Vagina (tissue), 2 donors: ENCODE measurements at places on chromosomes 11 and 22.
A peak's percentile ranks its signal among the peaks of the same experiment; 100 is the strongest.

- no peak for DNase-seq
These were observed 35.9 kb downstream of the TCIRG1 start for GRCh38 chr11:68074584-68075352.

- no peak for DNase-seq
These were observed 575.9 kb upstream of the CCDC90B start for GRCh38 chr11:83862033-83862432.

DNA sequence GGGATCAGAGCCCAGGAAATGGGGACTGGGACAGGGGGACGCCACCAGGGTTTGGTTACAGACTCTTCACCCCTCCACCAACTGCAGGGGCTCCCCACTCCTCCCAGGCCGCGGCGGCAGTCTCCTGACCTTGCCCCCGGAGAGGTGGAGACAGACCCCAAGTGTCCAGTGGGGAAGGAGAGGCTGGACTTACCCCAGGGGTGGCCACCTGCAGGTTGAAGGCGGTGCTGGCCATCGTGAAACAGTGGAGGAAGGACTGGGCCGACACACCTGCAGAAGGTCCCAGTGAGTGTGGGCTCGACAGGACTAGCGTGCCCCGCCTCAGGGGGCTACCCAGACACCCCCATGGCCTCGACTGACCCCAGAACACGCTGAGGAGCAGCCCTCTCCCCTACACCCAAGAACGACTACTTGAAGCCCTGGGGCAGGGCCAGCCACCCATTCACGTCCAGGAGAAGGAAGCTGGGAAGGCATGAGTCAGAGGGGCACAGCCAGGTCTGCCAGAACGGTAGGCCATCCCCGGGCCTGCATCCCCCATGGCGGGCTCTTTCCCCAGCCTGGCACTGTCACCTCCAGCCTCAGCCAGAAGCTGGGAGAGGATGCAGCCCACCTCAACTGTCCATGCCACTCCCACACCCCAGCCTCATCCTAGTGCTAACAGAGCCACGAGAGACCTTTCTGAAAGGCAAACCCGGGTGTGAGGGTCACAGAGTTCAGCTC is 2.3 kb downstream of the GATD1 start:
- no peak for DNase-seq

DNA sequence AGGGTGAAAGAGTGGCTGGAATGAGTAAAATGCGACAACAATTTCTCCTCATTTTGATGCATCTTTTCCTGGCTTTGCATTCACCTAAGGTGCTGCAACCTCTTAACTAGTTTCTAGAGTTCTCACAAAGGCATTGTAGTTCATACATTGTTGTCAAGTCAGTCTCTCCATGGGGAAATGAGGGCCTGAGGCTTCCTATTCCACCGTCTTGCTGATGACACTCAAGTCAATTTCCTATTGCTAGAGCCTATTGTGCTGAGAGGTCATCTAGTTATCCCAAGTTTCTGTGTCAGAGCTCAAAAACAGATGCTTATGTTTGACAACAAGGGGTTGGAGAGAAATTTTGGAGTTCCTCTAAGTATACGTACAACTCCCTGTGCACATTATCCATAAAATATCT is 11.6 kb upstream of the MS4A6A start:
- no peak for DNase-seq

DNA sequence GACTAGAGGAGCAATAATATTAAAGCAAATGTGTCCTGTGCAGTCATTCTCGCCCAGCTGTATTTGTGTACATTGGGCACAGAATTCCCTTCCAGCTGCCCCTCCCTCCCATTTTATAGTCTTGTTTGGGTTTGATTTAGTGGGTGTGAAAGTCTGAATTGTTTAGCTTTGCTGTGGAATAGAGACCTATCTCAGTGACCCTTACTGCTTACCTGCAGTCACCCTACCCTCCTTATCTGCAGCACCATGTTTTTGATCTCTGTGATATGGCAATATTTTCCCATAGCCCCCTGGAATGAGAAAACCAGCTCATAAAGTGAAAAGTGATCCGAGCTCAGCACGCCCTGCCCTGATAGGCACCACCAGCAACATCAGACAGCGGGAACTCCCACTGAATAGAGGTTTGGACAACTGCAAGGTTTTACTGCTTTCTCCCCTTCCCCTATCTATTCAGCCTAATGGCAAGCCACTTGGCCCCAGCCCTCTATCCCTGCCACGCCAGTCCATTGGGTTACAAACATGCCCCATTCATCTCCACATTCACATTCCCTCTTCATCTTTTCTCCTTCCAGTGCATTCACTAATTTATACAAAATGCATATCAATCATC is 199.0 kb downstream of the ETS1 start:
- no peak for DNase-seq

DNA sequence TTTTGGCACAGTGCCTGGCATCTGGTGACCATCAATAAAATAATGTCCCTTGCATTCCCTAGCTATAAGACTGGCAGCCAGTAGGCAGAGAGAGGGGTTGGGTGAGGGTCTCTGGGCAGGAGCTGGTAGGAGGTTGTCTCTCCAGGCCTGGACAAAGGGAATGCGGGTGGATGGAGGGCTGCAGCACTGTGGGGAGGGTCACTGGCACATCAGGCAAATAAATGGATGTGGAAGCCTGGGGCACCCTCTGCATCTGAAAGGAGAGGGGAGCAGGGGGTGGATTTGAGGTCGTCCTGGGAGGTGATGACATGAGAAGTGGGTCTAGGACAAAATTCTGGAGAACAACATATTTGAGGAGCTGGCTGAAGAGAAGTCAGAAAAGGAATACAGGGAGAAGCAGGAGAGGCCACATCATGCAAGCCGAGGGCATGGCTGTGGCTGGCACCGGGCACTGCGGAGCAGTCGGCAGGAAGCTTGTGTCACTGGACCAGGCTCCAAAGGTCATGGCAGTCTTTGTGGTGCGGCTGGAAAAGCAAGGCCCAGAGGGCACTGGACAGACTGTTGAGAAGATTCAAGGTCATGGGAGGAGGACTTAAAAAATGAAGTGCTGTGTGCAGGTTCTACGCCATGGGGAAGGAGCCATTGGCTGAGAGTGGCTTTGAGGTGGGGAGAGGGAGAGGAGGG is 36.5 kb upstream of the THY1 start:
- DNase-seq: no peak

- no peak for DNase-seq
These were observed 25.6 kb downstream of the PARVB start for GRCh38 chr22:44049486-44050231.

GRCh38 chr22:39699631-39700360 is 129.2 kb downstream of the CACNA1I start:
- DNase-seq: no peak

DNA sequence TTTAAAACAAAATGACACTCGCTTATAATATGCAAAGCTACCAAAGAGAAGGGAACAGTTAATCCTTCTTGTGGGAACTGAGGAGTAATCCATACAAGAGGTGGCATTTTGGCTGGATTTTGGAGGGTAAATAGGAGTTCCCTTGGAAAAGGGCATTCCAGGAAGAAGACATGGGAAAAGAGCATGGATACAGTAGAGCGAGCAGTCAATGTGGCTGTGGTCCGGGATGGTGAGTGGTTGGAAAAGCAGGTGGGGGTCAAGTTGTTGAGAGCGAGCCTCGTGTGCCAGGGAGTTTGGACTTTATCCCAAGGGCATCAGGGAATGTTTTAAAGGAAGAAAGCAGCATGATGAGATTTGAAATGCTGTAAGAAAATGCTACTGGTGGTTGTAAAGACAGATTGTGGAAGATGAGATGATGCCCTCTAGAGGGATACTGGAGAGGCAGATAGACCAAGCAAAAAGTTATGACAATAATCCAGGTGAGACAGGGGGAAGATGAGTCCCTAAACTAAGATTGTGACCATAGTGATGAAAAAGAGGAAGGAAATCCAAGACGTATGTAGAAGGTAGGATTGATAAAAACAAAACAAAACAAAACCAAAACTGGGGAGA is 3.8 kb upstream of the MMP7 start:
- no peak for DNase-seq

DNA sequence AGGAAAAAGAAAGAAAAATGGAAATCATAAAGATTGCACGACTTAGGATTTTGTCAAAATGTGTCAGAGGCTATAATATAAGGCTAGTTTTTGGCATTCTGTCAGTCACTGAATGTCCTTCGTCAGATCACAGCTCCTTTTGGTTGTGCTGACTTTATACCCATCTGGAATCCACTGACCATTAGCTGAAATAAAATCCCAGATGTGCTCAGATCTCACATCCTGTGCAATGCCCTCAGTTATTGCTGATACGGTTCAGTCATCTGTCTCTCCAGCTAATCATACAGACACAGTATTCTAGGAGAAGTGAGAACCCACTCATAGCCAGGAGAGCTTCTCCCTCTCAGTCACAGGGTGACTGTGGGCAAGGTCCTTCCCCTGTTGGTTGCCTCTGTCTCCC is 11.5 kb downstream of the CD44 start:
- DNase-seq: no peak

DNA sequence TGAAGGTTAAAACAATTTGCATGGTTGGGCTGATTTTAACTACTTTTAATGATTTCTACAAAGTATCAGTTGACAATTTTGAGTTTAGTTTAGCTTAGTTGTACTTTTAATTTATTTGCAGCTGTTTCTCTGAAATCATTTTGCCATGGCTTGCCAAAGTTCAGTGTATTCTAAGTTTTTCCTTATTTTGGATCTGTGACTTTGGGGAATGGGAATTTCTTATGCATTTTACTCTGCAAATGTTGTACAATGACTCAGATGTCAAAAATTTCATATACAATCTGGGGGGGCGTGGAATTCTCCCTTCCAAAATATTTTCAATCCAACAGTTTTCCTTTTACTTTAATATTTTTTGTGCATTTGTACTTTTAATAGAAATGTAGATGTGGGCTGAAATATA is 8.9 kb upstream of the DCHS1 start:
- no peak for DNase-seq

DNA sequence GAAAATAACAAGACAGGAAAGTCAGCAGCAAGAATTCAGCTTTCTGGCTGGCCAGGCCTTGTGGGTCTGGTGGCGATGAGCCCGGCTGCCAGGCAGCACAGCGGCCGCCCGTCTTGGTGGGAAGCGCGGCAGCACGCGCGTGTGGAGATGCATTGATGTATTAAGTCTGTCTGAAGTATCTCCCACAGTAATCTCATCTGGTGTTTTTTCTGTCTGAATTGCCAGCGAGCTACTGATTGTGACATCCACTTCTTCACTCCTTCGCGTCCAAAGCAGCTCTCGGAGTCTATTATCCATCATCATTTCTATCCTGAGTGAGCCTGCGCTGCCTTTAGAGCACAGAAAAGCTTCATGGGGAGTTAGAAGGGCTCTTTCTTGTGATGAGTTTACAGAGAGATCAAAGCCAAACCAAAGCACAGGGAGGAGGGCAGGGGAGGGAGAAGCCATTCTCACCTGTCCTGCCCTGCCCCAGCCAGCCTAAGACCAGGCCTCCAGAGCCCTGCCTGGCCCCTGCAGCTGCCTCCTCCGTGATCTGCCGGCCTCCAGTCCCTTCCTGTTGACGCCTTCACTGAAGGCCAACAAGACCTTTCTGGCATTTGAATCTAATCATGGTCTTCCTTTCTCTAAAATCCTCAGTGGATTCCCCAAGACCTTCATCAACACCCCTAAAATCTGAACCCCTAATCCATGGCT is 1419.0 kb downstream of the TBC1D22A start:
- peak; percentile 84 for DNase-seq

- no peak for DNase-seq
These were observed 6.2 kb downstream of the SHISA8 start for GRCh38 chr22:41908411-41909309.

- DNase-seq: no peak
These were observed 8.2 kb downstream of the CKAP5 start for GRCh38 chr11:46837860-46838259.

GRCh38 chr11:120810251-120810650 is 213.7 kb upstream of the TBCEL start:
- no peak for DNase-seq

- DNase-seq: no peak
These were observed 23.8 kb downstream of the TEF start for GRCh38 chr22:41405588-41405987.

DNA sequence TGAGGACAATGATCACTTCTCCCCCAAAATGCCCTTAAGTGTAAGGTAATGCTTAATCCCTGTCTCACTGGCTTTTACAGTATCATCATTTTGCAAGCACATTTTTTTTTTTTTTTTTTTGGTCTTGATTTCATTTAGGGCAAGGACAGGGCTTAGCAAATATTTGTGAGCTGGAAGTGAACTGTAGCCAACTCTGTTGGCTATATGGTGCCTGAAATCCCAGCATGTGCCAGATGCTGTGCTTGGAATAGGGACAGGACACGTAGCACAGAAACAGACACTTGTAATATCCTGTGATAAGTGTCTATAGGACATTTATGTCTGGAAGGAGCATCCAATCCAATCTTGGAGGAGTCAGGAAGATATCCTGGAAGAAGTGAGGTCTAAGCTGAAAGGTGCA is 198.3 kb downstream of the NAV2 start:
- DNase-seq: no peak

- DNase-seq: no peak
These were observed 268.6 kb downstream of the TMEM135 start for GRCh38 chr11:87306262-87306851.

DNA sequence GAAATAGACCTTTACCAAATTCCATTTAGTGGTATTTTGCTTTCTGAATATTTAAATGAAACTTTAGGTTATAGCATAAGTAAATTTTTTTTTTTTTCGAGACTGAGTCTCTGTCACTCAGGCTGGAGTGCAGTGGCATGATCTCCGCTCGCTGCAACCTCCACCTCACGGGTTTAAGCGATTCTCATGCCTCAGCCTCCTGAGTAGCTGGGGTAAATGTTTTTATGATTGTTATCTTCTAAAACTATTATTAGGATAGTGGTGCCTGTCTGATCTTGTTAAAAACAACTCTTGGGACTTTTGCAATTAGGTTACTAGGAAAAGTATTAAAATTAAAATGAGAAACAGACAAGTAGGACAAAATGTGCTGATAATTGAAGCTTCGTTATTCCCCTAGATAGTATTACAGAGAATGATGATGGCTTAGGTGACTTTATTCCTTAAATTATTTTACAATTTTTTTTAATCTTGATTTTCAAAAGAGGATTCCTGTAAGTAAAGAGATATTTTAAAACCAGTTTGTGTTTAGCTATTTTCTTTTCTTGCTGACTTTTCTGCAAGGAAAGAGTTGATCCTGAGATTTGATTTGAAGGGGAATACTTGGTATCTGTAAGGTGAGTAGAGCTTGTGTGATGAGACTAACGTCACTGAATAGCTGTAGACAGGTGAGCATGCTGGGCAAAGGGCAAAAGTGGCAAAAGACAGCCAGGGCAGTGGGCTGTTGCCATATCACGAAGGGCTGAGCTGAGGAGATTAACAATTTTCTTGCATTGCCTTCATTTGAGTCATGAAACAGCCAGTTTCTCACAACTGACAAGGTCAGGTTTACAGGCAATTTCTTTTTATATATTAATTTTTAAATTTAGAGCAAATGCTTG is 20.8 kb downstream of the CRKL start:
- no peak for DNase-seq

GRCh38 chr22:37472418-37473006 is 13.7 kb downstream of the MFNG start:
- no peak for DNase-seq

- DNase-seq: no peak
These were observed 24.0 kb downstream of the SLC43A1 start for GRCh38 chr11:57491371-57492061.
